MG63 (cell line): ENCODE measurements at places on chromosomes 16 and 17. TPM values are rescaled to one million over a fixed set of nuclear protein-coding genes. Genes with fewer than 3 reads are reported as not detected.

CNTD1 gene
- not detected in 2 replicates for total RNA-seq

C17orf78 gene
- total RNA-seq: not detected in 2 replicates

FBXW10B gene
- total RNA-seq: 0.59 TPM in 1 of 2 replicates, not detected in the other

HS3ST2 gene
- not detected in 2 replicates for total RNA-seq

PKMYT1 gene
- total RNA-seq: 12.0 and 30.3 TPM in 2 replicates

DDX52 gene
- 25.7 and 26.8 TPM in 2 replicates for total RNA-seq

GRCh38 chr17:4420692-4421131, 13.0 kb upstream of the SPNS3 start:
- peak; percentile 26 for DNase-seq

- DNase-seq: peak; percentile 92
Measured at GRCh38 chr17:41812381-41813151, at the start of gene FKBP10. FKBP10 (plus strand) TSS chr17:41813004; CDS start chr17:41813035, 31 bp downstream.

- no peak for DNase-seq
Measured at GRCh38 chr16:51121850-51122249, 29.2 kb downstream of the SALL1 start.

DNA sequence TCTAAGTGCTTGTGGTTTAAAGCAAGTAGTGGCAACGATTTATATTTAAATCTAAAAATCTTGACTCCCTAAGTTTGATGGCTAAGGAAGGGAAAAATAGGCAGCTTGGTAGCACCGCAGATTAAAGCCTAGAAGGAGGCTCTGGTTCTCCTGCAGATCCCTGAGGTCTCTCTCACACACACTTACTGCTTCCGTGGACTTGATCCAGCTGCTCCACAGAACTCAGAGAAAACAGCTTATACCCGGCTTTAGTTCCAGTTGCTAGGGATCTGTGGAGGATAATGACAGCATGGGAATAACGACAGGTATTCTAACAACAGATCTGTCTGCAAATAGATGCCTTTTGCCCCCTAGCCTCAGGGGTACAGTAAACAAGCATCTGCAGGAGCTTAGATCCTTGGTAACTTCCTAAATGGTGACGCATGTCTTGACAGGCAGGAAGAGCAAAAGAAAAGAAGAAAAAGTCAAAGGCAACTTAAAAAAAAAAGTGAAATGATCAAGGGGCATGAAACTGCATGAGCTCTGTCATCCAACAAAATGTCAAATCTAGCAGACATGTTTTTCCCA, 4.5 kb downstream of the WIPI1 start:
- no peak for DNase-seq

DNA sequence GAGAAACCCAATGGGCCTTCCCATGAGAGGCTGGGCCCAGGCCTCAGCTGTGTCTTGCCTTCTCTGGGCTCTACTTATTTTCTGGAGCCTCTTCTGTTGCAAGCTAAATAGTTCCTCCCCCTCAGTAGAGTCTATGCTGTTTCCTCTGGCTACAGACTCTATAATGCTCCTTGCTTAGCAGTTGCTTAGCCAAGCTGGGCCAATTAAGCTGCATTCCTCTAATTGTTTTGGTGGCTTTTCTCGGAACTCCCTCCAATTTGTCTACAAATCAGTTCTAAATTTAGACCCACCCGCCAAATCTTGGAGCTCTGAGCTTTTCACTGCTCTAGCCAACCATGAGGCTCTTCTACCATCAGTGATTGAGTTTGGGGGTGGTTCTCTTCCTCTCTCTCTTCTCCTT, 302.7 kb upstream of the ASIC2 start:
- no peak for DNase-seq

DNA sequence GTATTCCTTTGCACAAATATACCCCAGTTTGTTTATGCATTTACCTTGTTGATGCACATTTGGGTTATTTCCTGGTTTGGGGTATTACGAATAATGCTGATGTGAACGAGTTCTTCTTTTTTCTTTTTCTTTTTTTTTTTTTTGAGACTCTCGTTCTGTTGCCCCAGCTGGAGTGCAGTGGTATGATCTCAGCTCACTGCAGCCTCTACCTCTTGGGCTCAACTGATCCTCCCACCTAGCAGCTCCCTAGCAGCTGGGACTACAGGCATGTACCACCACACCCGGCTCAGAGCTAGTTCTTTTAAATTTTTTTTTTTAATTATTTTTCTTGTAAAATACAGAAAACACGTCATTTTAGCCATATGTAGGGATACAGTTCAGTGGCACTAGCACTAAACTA, 14.1 kb downstream of the RAB40C start:
- no peak for DNase-seq

DNA sequence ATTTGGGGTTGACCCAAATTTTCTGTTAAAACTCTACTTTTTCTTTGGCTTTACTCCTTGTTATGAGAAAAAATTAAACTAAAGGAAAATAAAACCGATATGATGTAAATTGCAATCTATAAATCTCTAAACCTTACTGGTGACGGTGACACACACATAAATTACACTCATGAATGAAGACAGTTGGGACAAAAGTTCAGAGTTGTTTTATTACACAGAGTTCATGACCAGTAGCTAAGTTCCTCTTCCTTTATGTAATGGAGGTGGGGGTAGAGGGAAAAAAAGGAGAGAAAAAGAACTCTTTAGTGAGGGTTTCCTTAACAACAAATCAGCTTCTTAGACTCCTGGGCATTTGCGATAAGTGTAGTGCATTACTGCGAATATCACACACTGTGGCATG, 220.7 kb downstream of the KCNJ2 start:
- no peak for DNase-seq

GRCh38 chr17:57553991-57554825, 190.9 kb downstream of the CCDC182 start:
- no peak for DNase-seq

- DNase-seq: no peak
Measured at GRCh38 chr16:82182266-82183003, 12.4 kb upstream of the MPHOSPH6 start.

DNA sequence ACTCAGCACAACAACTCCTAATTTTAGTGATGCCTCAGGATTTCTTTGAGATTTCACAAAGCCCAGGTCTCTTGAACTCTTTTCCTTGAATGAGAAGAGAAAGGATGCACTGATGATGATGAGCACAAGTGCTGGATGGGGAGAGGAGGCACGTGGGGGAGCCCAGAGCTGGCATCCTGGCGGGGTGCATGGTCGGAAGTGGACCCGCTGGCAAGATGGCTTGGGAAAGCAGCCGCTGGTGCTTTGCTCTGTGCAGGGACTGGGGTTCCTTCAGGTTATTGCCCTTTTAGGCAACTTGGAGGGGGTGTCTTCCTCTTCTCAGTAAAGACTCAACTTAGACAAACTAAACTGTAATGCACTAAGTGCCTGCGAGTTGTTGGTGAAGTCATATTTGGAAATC, 22.3 kb downstream of the CALB2 start:
- no peak for DNase-seq

DNA sequence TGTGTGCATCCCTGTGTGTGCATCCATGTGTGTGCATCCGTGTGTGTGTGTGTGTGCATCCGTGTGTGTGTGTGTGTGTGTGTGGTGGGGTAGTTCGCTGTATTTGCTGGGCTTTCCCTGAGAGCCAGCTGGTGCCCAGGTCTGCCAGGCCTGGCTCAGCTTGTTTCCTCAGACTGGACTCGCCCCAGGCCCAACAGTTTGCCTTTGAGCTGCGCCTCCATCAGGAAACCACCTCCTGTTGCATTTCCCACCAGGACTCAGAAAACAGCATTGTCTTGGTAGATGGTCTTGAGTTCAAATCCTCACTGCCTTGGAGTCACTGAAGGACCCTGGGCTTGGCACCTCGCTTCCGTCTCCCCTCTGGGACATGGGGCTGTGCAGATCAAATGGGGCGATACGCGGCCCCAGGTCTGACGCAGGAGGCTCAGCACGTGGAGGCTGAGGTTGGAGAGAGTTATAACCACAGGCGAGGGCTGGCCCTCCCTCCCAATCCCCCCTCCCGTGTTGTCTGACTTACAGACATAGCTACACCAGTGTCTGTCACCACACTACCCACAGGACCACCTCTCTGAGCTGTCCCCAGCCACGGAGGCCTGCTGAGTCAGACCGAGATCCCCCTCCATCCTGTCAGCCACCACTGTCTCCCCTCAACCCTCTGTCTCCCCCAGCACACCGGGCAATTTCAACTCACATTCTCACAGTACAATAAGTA, 4.7 kb downstream of the ITGAE start:
- DNase-seq: no peak

- DNase-seq: no peak
Measured at GRCh38 chr16:10502776-10503175, 77.6 kb downstream of the EMP2 start.

DNA sequence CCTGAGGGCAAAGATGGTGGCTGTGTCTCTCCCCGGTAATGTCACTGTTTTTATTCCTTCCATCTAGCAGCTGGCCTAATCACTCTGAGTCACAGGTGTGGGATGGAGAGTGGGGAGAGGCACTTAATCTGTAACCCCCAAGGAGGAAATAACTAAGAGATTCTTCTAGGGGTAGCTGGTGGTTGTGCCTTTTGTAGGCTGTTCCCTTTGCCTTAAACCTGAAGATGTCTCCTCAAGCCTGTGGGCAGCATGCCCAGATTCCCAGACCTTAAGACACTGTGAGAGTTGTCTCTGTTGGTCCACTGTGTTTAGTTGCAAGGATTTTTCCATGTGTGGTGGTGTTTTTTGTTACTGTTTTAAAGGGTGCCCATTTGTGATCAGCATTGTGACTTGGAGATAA, 5.5 kb upstream of the RAPGEFL1 start:
- DNase-seq: no peak

DNA sequence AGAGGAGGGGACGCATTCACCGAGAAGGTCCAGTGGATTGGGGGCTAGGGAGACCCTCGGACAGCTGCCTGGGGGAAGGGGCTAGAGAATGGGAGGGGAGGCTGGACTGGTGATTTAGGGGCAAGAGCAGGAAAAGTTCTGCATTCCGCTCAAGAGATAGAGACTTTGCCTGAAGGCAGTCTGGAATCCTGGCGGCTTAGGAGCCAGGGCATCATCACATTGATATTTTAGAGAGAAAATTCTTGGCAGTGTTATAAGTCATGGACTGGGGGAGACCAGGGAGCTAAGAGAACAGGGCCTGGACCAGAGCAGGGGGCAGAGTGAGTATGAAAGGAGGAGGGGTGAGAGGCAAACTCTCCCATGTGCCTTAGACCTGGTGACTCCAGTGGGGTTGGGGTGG, 35.8 kb downstream of the MSI2 start:
- DNase-seq: no peak

- peak; percentile 91 for DNase-seq
Measured at GRCh38 chr17:75078284-75079022, 9.3 kb upstream of the SLC16A5 start.
